ENCODE measurements at places on chromosomes 1 and 21. TPM values are rescaled to one million over a fixed set of nuclear protein-coding genes. Genes with fewer than 3 reads are reported as not detected.

ZNF697 gene
- total RNA-seq = 2.7 TPM

IVL gene
- not detected for total RNA-seq

MTARC1 gene
- total RNA-seq = not detected

NBPF3 gene
- total RNA-seq = 4.5 TPM

SPRR4 gene
- total RNA-seq = not detected

ZFP69 gene
- 4.1 TPM for total RNA-seq

PDPN gene
- total RNA-seq = not detected

TRIM33 gene
- 39.6 TPM for total RNA-seq
